ENCODE measurements at places on chromosomes 4 and X.
A peak's percentile ranks its signal among the peaks of the same experiment; 100 is the strongest.

GRCh38 chrX:38868941-38869401 is 67.7 kb downstream of the MID1IP1 start:
- no peak for DNase-seq

- no peak for DNase-seq
Observed at GRCh38 chr4:36568575-36568974, 287.2 kb downstream of the DTHD1 start.

DNA sequence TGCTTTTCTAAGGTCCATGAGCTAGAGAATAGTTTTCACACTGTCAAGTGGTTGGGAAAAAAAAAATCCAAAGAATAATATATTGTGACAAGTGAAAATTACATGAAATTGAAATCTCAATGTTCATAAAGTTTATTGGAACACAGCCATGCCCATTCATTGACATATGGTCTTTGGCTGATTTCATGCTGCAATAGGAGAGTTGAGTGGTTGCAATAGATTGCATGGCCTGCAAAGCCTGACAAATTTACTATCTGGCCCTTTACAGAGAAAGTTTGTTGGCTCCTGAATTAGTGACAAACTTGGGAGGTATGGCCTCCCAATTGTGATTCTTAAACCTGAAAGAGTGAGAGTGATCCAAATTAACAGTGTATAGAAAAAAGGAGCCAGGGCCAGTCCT is 115.5 kb upstream of the FAM9C start:
- no peak for DNase-seq

GRCh38 chrX:75603833-75604232 is 81.0 kb upstream of the ZDHHC15 start:
- DNase-seq: no peak

- no peak for DNase-seq
Observed at GRCh38 chr4:88318751-88319350, 34.5 kb upstream of the PPM1K start.

DNA sequence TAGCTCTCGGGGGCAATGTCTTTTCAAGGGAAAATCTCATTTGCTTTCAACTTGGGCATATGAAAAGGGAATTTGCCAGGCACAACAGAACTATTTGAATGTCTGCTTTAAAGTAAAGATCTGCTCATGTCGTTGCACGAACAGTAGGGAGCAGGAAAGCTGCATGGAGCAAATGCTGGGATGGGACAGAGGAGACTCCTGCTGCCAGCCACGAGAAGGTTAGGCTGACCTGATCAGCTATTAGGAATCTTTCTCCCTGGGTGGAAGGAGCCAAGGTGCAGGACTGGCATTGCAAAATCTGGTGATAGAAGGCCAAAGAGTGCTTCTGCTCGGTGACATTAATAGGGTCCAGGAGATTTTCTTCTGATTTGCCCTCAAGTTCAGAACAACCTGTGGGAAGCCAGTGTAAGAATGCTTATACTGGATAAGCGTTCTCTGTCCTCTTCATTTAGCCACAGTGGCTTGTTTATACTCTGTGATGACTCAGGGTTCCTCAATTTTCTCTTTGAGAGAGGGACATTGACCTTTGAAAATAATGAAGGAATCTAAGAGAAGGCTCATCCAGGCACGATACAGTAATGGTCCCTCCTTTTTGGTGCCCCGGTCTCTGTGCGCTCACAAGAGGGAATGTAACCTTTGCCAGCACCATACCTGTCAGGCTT is 22.9 kb downstream of the FHL1 start:
- no peak for DNase-seq

DNA sequence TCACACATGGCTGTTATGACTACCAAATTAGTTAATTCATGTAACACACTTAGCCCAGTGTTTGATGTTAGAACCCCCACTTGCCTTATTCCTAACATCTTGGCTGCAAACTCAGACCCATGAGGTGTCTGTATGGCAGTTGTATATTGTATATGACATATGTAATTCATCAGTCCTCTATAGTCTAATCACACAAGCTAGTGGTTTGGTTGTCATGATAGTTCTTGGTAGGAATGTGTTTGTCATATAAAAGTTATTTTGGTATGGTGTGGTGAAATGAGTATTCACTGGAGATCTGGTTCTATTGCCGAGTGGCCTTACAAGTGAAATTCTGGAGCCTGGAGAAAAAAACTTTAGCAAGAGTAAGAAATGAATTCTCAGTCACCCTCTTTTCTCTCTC is 149.2 kb downstream of the AWAT2 start:
- DNase-seq: no peak

- DNase-seq: no peak
Observed at GRCh38 chrX:108722561-108722960, 13.8 kb downstream of the IRS4 start.

GRCh38 chr4:177921715-177922114 is 479.5 kb upstream of the AGA start:
- no peak for DNase-seq

- no peak for DNase-seq
Observed at GRCh38 chr4:75547647-75548387, 8.0 kb upstream of the ODAPH start.

DNA sequence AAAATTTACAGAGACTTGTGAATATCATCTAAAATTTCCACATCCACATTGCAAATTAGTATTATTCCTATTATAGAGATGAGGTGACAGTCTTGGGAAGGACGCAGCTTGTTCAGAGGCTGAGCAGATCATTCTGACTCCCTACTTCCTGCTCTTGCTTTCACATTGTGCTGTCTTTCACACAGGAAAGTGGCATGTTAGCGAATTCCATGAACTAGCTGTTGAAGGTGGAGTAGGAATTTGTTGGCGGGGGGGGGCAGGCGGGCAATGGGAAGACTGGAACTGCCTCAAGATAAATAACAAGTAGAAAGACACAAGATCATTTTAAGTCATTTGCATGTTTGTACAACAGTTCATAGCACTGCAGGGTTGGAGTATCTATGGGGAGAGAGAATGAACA is 2.3 kb downstream of the PF4V1 start:
- no peak for DNase-seq

DNA sequence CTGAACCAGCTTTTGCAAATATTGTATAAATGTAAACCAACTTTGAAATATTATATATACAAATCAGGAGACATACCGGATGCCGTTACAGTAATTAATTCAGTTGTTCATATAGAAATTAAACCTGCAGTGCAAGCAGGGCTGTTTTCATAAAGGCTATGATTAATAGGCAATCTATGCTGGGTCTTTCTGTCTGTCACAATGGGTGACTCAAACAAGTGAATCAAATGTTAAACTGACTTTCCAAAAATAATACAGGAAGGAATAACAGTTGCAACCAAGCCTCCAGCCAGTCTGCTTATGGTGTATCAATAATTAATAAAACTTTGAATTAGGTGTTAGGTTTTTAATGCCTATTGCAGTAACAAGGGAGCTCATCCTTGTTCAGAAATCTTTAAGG is 43.9 kb downstream of the GABRB1 start:
- DNase-seq: no peak

GRCh38 chr4:107913283-107913899 is 18.0 kb upstream of the CYP2U1 start:
- DNase-seq: peak; percentile 16

DNA sequence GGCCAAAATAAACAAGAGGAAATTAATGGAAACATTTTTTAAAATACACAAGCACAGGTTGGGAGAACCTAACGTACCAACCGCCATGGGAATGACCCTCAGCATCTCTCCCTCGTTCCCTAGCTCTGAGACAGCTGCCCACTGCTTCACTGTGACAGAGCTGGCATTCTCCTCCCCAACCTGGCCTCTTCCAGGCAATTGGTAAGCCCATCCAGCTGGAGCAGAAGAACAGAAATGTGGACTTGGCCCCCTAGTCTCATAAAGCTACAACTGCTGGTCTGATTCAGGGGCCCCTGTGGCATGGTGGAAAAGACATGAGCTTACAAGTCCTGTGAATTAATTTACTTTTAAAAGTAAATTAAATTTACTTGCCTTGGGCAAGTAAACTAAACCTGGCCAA is 245.1 kb downstream of the PTTG2 start:
- no peak for DNase-seq
